NCI-H526 (cell line): ENCODE measurements at places on chromosomes 1 and 21.
A peak's percentile ranks its signal among the peaks of the same experiment; 100 is the strongest.

DNA sequence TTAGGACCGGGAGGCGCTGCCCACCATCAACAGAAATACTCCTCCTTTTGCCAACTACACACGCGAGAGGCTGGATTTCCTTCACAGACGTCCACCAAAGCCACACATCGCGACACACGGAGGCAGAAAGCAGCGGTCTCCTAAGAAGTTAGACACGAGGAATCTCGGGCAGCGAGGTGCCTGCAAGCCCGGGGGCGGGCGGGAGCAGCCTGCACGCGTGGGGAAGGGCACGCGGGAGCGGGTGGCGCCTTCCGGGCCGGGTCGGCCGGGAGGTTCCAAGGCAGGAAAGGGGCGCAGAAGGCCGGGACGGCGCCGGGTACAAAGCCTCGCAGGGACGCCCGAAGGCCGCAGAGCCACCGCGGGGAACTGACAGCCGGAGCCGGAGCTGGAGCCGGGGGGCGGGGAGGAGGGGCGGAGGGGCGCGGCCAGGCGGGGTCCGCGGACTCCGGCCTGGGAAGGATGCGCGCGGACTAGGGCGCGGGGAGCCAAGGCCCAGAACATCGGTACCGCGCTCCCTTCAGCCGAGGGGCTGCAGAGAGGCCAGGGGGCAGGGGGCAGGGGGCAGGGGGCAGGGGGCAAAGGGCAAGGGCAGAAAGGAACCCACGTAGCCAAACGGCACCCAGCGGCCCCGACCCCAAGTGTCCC lies 722 bp downstream of the NPHP4 start:
- DNase-seq: no peak

DNA sequence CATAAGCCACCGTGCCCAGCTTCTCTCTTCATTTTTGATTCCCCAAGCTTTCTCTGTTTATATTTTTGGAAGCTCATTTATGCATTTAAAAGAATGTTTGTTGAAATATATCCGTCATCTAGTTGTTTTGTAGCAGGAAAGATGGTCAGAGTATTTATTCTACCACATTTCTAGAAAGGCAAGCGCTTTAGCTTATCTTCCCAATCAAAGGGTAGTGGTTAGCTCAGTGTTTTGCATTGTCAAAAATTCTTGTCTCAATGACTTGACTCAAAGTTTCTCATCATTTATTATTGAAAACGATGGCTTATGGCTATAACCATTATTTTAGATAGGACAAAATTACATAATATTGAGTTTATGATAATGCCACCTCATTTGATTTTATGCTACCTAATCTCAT lies 116.1 kb upstream of the ZP4 start:
- DNase-seq: no peak

GRCh38 chr1:235093013-235093695 lies 35.5 kb downstream of the TOMM20 start:
- DNase-seq: peak; percentile 55

- no peak for DNase-seq
Measured at GRCh38 chr1:86498281-86498680, 29.6 kb downstream of the CLCA1 start.
